Pancreas (tissue), 10 donors: ENCODE measurements at places on chromosomes 7 and 10. TPM values are rescaled to one million over a fixed set of nuclear protein-coding genes. Genes with fewer than 3 reads are reported as not detected.
A peak's percentile ranks its signal among the peaks of the same experiment; 100 is the strongest.

FOXI2 gene
- total RNA-seq, result 0.06 TPM

ALOX5 gene
- total RNA-seq, result 6.2 TPM

ZNF853 gene
- total RNA-seq, result 6.6 TPM

KCNIP2 gene
- 0.73 TPM for total RNA-seq

PRLHR gene
- total RNA-seq, result not detected

ATP6V0A4 gene
- 0.23 TPM for total RNA-seq

HOXA7 gene
- total RNA-seq, result not detected

DNA sequence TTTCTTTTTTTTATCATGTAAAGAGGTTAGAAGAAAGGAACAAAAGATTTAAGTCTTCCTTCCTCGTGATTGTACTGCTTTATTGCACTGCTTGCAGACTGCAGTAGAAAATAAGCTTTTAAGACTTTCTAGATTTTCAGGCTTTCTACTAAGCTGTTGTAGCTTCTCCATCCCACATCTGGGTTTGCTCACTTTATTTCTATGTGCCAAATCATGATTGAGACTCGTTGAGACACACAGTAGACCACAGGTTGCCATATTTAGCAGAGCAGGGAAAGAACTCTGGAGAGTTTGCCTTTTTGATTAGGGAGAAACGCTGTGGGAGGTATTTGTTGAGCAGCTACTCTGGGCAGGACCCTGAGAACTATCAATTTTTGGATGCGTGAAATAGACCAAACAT is 89.2 kb upstream of the BTBD16 start:
- H3K36me3 ChIP-seq, result no peaks in the 10 kb centered on the region
- H3K27me3 ChIP-seq, result no peaks in the 10 kb centered on the region
- no peaks in the 10 kb centered on the region for H3K4me1 ChIP-seq
- DNase-seq, result no peak
- no peak overlapping the region for H3K4me3 ChIP-seq
- H3K27ac ChIP-seq, result no peak overlapping the region

- no peaks in the 10 kb centered on the region for H3K36me3 ChIP-seq
- no peak for DNase-seq
- H3K4me3 ChIP-seq, result no peak overlapping the region
- no peaks in the 10 kb centered on the region for H3K4me1 ChIP-seq
Observed at GRCh38 chr7:42097752-42098151, 139.3 kb downstream of the GLI3 start.

DNA sequence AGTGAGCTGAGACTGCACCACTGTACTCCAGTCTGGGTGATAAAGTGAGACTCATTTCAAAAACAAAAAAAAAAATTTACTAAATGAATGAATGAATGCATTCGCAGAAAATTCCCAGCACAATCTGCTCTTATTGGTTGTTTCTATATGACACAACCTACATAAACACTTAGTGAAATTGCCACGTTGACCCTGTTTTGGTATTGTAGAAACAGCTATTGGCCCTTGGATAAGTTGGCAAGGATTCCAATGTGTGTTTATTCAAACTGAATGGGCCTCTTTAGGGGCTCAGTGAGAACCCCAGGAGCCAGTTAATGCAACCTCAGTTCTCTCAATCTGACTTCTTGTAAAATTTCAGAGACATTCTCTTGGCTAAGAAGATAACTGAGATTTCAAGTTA is 66.0 kb downstream of the HHEX start:
- no peaks in the 10 kb centered on the region for H3K4me1 ChIP-seq
- H3K27ac ChIP-seq, result no peak overlapping the region
- H3K4me3 ChIP-seq, result no peak overlapping the region
- no peaks in the 10 kb centered on the region for H3K27me3 ChIP-seq

DNA sequence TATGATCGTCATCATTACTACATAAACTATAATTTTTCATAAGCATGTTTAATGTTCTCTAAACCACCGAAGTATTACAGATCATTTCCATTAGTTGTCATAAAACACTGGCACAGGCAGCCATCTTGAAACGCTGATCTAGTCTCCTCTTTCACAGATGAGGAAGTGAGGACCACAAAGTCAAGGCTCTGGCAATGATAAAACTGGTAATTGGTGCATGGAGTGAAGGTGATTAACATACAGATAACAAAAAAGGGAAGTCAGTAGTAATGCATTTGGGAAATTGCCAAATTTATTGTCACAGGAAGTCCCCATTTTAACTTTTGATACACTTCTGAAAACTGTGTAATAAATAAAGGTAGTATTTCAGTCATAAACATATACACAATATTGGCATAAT is 49.3 kb downstream of the FBXL13 start:
- H3K27me3 ChIP-seq, result no peaks in the 10 kb centered on the region
- H3K36me3 ChIP-seq, result no peaks in the 10 kb centered on the region
- DNase-seq, result no peak
- H3K27ac ChIP-seq, result no peak overlapping the region
- H3K4me3 ChIP-seq, result no peak overlapping the region

DNA sequence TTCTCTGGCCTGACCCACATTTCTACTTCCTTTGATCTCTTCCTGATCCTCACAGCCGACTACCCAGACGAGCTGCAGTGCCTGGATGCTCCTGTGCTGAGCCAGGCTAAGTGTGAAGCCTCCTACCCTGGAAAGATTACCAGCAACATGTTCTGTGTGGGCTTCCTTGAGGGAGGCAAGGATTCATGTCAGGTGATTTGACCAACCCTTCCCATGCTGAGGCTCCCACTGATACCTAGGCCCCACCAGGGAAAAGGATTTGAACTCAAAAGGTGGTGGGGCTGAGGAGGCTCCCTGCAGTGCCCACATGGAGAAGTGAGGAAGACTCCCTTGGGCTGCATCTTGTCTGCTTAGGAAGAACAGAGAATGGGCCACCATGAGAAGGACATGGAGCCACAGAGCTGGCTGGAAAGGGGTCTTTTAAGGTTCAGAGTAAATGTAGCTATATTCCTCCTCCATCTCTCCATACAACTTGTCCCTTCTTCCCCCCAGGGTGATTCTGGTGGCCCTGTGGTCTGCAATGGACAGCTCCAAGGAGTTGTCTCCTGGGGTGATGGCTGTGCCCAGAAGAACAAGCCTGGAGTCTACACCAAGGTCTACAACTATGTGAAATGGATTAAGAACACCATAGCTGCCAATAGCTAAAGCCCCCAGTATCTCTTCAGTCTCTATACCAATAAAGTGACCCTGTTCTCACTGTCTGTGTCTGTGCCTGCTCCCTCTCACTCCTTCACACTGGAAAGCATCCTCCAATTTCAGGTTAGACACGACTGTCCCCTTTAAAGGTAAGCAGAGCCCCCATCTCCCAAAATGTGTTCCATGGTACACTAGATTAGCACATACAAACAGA is 3.3 kb downstream of the PRSS1 start:
- no peak overlapping the region for H3K4me3 ChIP-seq
- H3K27ac ChIP-seq, result peak overlapping the region; percentile 90
- no peaks in the 10 kb centered on the region for H3K27me3 ChIP-seq
- DNase-seq, result peak; percentile 58
- H3K4me1 ChIP-seq, result peaks cover 9% of the 10 kb centered on the region
- no peaks in the 10 kb centered on the region for H3K36me3 ChIP-seq

DNA sequence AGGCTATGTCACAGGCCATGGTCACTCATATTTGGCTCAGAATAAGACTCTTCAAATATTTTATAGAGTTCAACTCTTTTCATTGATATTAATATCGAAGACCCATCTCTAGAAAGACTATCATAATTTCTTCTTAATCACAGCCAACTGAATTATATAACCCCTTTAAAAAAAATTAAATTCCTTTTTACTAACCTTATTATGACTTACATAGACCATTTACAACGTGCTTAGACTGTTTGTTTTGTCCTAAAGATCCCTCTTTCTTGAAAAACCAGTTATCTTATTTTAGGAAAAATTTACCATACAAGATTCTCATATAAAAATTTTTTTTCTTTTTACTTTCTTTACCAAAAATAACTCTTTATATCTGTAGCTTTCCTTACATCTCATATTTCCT is 10.2 kb upstream of the TMEM254 start:
- H3K27me3 ChIP-seq, result no peaks in the 10 kb centered on the region
- no peak overlapping the region for H3K27ac ChIP-seq
- DNase-seq, result no peak
- H3K4me3 ChIP-seq, result no peak overlapping the region
- H3K4me1 ChIP-seq, result no peaks in the 10 kb centered on the region
- H3K36me3 ChIP-seq, result no peaks in the 10 kb centered on the region

GRCh38 chr7:148505645-148506375 is 84.8 kb upstream of the C7orf33 start:
- no peaks in the 10 kb centered on the region for H3K27me3 ChIP-seq
- no peak overlapping the region for H3K4me3 ChIP-seq
- no peaks in the 10 kb centered on the region for H3K4me1 ChIP-seq
- DNase-seq, result no peak
- no peak overlapping the region for H3K27ac ChIP-seq
- no peaks in the 10 kb centered on the region for H3K36me3 ChIP-seq

- no peak overlapping the region for H3K4me3 ChIP-seq
- H3K36me3 ChIP-seq, result no peaks in the 10 kb centered on the region
- DNase-seq, result no peak
Observed at GRCh38 chr10:48455392-48456151, 149.1 kb downstream of the MAPK8 start.

GRCh38 chr7:47573758-47574481 is 8.0 kb downstream of the TNS3 start:
- peak overlapping the region; percentile 84 for H3K27ac ChIP-seq
- H3K36me3 ChIP-seq, result no peaks in the 10 kb centered on the region
- DNase-seq, result peak; percentile 80
- H3K27me3 ChIP-seq, result no peaks in the 10 kb centered on the region

- H3K27me3 ChIP-seq, result peaks cover 4% of the 10 kb centered on the region
- H3K4me1 ChIP-seq, result no peaks in the 10 kb centered on the region
- no peak overlapping the region for H3K27ac ChIP-seq
- no peaks in the 10 kb centered on the region for H3K36me3 ChIP-seq
- H3K4me3 ChIP-seq, result no peak overlapping the region
Observed at GRCh38 chr10:78342827-78343653, 309.4 kb downstream of the RPS24 start.

- H3K4me1 ChIP-seq, result no peaks in the 10 kb centered on the region
- no peak overlapping the region for H3K27ac ChIP-seq
- no peaks in the 10 kb centered on the region for H3K27me3 ChIP-seq
- no peaks in the 10 kb centered on the region for H3K36me3 ChIP-seq
Observed at GRCh38 chr10:6044060-6044459, 18.1 kb downstream of the IL2RA start.

GRCh38 chr10:81873932-81874816 is 820 bp upstream of the NRG3 start:
- no peaks in the 10 kb centered on the region for H3K36me3 ChIP-seq
- peak; percentile 73 for DNase-seq
- no peaks in the 10 kb centered on the region for H3K27me3 ChIP-seq
- peak overlapping the region; percentile 18 for H3K4me3 ChIP-seq
- no peaks in the 10 kb centered on the region for H3K4me1 ChIP-seq

DNA sequence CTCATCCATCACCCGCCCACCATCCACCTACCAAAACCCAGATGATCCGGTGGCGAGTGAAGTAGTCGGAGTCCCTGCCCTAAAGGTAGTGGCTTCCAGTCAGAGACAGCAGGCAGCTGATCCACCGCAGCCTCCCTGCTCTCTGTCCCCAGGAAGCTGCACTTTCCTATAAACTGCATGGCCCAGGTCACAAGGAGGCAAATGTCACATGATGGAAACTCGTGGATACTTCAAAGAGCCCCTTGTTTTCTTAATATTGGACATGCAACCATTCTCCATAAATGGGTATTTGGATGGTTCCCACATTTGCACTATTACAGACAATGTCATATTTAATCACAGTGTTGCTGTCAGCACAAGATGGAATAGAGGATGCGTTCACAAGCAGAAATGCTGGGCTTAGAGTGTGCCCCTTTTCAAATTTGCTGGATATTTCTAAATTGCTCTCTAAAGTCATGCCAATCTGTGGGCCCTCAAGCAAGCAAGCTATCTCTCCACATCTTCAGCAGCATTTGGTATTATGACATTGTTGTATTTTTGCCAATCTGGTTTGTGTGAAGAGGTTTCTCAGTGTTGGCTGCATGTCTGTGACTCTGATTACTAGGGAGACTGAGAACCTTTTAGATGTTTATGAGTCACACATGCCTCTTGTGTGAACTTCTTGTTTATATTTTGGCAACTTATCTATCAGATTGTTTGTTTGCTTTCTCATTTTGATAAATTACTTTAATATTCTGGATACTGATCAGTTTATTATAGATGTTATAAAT is 822.0 kb downstream of the TNS3 start:
- peaks cover 3% of the 10 kb centered on the region for H3K4me1 ChIP-seq
- no peaks in the 10 kb centered on the region for H3K36me3 ChIP-seq
- H3K27me3 ChIP-seq, result no peaks in the 10 kb centered on the region
- H3K27ac ChIP-seq, result no peak overlapping the region

DNA sequence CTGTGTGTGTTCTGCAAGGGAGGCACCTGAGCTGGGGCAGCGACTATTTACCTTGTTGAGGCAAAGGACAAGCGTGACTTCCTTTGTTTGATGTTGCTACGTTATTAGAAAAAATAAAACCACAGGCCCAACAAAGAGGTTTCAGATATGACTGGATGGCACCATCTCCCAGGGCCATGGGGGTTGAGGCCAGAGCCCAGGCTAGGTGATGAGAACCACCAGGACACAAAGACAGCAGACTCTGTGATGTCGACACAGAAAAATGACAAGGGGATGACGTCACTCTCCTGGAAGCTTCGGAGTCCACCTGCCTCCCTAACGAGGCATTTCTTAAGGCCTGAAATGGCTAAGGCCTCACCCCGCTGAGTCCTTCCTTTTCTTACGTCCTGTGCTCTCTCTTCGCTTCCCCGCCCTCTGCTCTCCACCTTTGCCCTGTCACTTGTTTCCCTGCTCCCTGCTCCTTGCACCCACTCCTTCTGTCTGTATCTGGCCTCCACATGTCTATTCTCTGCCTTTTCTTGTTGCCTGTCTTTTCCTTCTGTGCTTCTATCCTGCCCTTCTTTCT is 83.0 kb upstream of the ADRB1 start:
- no peak for DNase-seq
- no peak overlapping the region for H3K27ac ChIP-seq

DNA sequence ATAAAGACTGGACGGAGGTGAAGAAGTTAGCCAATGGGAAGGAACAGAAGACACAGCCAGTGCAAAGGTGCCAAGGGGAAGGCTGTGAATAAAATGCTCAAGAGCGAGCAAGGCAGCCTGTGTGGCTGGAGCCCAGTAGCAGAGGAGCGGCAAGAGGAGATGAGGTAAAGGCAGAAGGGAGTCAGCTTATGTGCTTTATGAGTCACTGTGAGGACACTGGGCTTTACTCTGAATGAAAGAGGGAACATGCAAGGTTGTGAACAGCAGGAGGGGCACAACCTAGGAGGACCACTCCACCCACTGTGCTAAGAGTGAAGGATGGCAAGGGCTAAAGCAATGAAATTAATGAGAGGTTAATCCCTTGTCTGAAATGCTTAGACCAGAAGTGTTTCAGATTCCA is 129.0 kb upstream of the ODAD2 start:
- no peaks in the 10 kb centered on the region for H3K27me3 ChIP-seq
- no peaks in the 10 kb centered on the region for H3K4me1 ChIP-seq
- no peaks in the 10 kb centered on the region for H3K36me3 ChIP-seq
- DNase-seq, result no peak
- H3K4me3 ChIP-seq, result no peak overlapping the region

GRCh38 chr7:7976677-7977076 is 8.1 kb downstream of the GLCCI1 start:
- no peak overlapping the region for H3K4me3 ChIP-seq
- no peak overlapping the region for H3K27ac ChIP-seq
- H3K27me3 ChIP-seq, result no peaks in the 10 kb centered on the region
- no peaks in the 10 kb centered on the region for H3K4me1 ChIP-seq
